M059J (cell line): ENCODE measurements at places on chromosomes 1 and 21.

GRCh38 chr1:25804244-25804963 is 4.4 kb downstream of the SELENON start:
- DNase-seq = no peak

- no peak for DNase-seq
Measured at GRCh38 chr1:61563611-61564010, 161.3 kb downstream of the TM2D1 start.

GRCh38 chr1:24659993-24660665 is 17.0 kb downstream of the SRRM1 start:
- no peak for DNase-seq

- DNase-seq = peak; percentile 88
Measured at GRCh38 chr1:150979092-150980056, 2.7 kb upstream of the ANXA9 start.

DNA sequence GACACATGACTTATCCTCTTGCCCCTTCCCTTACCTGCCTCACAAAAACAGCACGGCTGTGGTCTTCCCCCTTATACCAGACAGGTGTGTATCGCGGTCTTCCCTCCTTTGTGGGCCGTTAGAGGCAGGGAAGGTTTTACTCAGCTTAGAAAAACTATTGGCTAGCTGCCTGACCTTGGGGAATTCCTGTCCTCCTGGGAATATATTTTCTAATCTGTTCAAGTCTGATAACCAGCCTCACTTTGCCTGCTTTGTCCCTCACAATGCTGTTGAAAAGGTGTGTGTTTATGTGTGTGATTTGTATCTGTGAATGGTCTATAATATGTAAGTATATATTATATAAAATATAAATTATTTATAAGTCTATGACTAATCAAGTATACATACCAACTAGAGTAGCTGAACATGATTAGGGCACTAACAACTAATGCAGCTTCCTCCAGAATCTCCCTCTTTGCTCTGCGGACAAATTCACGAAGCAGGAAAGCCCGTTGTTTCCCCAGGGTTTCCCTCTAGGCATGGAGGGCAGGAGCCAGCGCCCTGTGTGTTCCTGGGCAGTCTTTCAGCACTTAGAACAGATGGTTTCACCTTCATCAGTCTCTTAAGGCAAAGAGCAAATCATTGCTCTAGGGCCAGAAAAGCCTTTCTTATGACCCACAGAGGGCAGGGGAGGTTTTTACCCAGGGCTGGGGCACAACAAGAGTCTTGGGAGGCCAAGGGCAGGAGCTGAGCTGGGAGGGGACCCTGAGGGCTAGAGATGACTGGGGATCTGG is 25.6 kb downstream of the SLC26A9 start:
- no peak for DNase-seq

GRCh38 chr1:1925437-1926345 is 6.6 kb upstream of the TMEM52 start:
- DNase-seq = no peak

- no peak for DNase-seq
Measured at GRCh38 chr1:19353596-19353995, 41.5 kb downstream of the SLC66A1 start.

DNA sequence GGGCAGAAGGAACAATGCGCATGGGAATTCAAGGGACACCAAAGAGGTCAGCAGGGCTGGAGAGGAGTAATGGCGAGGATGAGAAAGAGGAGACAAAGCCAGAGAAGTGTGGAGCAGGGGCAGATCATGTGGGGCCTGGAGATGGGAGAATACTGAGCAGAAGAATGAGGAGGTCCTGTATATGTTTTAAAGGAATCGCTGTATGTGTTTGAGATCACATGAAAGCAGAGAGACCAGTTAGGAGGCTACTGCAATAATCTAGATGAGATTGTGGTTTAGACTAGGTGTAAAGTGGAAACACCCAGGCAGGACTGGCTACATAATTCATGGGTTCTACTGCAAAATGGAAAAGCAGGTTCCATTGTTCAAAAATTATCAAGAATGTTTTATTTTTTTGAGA is 33.3 kb upstream of the SLC30A10 start:
- DNase-seq = no peak

GRCh38 chr1:235240960-235241359 is 79.9 kb upstream of the RBM34 start:
- no peak for DNase-seq

GRCh38 chr21:38712071-38712470 is 93.7 kb upstream of the ETS2 start:
- peak; percentile 63 for DNase-seq

GRCh38 chr1:4599951-4600481 is 54.4 kb upstream of the AJAP1 start:
- no peak for DNase-seq

GRCh38 chr1:205812271-205812877 is 624 bp downstream of the SLC41A1 start:
- DNase-seq = peak; percentile 30

DNA sequence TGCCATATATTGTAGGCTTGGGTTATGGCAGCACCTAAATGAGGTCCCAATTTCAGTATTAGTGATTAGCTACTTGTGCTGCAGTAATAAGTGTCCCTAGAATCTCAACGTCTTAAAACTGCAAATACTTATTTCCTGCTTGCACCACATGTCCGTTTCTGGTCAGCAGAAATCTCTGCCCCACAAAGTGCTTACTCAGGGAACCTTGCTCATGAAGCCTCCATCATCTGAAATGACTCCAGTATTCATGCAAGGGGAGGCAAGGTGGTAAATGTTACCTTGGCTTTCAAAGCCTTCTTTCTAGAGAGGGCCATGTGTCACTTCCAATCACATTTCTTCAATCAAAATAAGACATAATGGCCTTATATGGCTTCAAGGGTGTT is 274.2 kb upstream of the KAZN start:
- DNase-seq = no peak

DNA sequence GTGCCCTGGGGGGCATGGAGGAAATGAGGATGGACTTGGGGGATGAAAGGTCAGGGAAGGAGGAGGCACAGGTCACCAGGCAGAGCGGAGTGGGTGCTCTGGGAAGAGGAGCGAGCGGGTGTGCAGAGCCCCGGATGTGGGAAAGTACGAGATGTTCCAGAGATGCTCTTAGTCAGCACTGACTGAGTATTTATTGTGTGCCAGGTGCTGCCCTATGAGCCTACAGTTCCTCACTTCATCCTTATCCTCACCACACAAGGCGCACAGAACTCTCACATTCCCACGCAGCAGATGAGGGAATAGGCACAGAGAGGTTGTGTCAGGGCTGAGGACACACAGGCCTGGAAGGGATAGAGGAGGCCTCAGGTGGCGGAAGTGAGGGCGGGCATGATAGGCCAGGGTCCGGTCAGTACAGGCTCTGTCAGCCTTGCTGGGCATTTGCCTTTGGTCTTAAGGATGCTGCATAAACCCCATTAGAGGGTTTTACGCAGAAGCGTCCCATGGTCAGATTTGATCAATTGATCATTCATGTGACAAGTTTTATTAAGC is 77.3 kb downstream of the ARHGEF10L start:
- DNase-seq = no peak

DNA sequence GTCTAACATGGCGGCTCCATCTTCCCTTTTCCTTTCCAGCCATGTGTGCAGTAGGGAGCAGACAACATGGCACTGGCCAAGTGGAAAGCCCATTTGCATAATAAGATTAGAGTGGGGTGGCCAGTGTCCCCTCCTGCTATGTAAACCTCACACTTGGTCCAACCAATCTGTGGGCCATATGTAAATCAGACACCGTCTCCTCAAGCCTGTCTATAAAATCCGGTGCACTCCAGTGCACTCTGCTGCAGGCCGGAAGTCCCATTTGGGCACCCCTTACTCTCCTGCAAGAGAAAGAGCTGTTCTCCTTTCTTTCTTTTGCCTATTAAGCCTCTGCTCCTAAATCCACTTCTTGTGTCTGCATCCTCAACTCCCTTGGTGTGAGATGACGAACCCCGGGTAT is 44.1 kb downstream of the OLFML3 start:
- no peak for DNase-seq

DNA sequence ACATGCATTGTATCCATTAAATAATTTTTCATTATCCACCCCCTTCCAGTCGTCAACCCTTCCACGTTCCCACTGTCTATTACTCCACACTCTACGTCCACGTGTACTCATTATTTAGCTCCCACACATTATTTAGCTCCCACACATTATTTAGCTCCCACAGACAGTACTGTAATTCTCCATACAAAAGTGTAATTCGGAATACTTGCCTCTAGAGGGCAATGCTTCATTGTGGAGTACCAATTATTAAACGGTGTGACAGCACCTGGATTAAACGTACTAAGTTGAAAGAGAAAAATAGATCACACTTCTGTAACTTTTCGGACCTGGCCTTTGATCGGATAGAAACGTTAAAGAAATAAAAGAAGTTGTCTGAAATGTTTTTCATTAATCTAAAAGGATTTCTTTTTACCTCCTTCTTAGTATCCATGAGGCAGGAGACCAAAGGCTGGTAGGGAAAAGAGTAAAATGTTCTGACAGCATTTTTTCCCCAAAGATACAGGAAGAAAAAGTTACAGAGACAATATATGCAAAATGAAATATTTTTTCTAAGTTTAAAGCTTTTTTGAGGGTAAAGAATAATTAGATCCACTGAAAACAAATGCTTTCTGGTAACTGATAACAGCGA is 99.2 kb downstream of the LHX8 start:
- DNase-seq = peak; percentile 45

DNA sequence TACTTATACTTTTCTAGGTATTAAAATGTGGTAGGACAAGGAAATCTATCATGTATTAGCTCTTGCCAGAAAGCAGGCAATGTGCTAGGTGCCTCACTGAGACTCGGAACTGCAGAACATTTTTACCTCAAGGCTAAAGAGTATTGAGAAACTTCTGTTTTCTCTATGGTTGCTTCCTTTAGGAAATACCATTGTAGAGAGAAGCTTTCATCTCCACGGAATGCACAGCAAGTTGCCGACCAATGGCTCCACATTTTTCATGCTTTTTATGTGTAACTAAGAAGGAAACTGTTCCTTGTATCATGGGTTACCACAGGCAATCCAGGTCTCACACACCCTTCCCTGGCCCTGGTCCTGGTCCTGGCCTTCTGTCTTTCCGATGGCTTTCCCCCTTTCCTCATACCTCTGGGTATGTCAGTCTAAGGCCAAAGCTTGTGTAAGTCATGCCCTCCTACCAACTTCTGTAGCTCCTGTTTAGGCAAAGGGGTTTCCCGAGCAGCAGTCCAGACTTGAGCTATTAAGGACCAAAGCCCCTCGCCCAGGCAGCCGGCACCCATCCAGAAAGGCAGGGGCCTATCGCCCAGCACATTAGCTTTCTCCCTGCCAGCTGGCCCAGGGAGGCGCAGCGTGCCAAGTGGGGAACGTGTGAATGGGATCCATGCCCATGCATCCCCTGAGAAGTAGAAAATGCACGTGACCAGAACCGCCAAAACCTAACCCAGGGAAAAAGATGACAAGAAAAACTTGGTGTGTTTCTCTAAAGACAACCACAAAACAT is 225.0 kb downstream of the PBX1 start:
- DNase-seq = no peak

DNA sequence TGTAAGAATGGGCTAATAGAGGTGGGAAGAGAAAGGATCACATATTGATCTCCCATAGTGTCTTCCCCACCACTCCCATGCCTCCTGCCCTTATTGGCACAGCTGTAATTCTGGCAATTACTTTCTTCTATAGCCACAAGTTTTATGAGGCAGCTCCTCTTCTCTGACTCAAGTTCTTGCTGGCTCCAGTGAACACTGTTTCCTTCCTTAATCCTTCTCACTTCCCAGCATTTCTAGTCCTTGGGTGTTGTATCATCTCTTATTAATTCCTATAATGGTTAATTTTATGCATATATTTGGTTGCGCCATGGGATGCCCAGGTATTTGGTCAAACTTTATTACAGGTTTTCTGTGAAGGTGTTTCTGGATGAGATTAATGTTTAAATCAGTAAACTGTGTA is 103.3 kb downstream of the MRPL39 start:
- no peak for DNase-seq

- no peak for DNase-seq
Measured at GRCh38 chr1:81032973-81033425, 767.7 kb upstream of the ADGRL2 start.
